Spleen (tissue), 13 donors: ENCODE measurements at places on chromosomes 4 and X.

DNA sequence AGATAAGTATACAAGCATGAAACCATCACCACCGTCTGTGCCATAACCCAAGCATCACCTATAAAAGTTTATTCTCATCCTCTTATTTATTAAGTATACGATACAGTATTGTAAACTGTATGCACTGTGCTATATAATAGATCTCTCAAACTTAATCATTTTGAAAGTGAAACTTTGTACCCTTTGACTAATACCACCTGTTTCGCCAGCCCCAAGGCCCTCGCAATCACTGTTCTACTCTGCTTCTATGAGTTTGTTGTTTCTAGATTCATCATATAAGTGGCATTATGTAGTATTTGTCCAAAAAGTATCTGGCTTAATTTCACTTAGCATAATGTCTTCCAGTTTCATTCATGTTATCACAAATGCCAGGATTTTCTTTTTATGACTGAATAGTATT lies 72.1 kb upstream of the DOCK11 start:
- no peaks in the 10 kb centered on the region for H3K4me1 ChIP-seq
- no peak overlapping the region for H3K4me3 ChIP-seq
- peaks cover 28% of the 10 kb centered on the region for H3K36me3 ChIP-seq
- H3K27ac ChIP-seq: no peak overlapping the region
- no peak for DNase-seq

DNA sequence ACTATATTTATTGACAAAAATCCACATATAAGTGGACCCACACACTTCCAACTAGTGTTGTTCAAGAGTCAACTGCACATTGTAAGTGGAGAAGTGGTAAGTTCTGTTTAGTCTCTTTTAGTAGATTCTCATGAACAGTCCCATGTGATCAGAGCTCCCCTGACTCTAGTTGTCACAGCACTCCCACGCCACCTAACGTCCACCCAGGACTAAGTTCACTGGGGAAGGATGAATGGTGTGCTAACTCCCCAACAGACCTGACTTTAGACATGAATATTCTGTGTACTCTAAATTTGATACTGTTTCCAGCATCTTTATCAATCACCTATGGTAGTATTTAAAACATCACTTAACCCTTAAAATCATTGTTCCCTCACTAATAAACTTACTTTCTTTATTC lies 59.8 kb downstream of the PACRGL start:
- H3K4me3 ChIP-seq: no peak overlapping the region
- DNase-seq: no peak
- no peaks in the 10 kb centered on the region for H3K36me3 ChIP-seq

- H3K4me1 ChIP-seq: no peaks in the 10 kb centered on the region
- no peak overlapping the region for H3K27ac ChIP-seq
- H3K27me3 ChIP-seq: no peaks in the 10 kb centered on the region
- H3K36me3 ChIP-seq: no peaks in the 10 kb centered on the region
Measured at GRCh38 chr4:65747386-65747785, 77.1 kb upstream of the EPHA5 start.

- DNase-seq: peak; percentile 72
- H3K27ac ChIP-seq: no peak overlapping the region
- H3K4me3 ChIP-seq: no peak overlapping the region
- no peaks in the 10 kb centered on the region for H3K36me3 ChIP-seq
- H3K27me3 ChIP-seq: no peaks in the 10 kb centered on the region
Measured at GRCh38 chr4:835148-836002, 9.4 kb upstream of the CPLX1 start.

DNA sequence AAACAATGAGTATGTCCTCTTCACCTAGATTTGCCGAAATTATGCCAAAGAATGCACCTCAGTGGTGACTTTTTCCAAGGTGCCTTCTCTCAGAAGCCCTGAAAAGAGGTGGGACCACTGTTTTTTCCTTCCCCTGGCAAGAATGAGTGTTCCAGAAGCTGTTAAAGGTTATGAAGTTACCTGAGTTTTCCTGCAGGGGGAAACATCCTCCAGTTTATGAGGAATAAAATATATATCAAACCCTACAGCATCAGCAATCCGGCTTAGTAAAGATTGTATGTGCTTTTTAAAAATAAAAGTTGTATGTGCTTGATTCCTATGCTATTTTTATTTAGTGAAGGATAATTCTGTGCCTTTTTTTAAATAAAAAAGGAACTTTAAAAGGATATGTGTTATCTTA lies 73.3 kb downstream of the RBM46 start:
- H3K27me3 ChIP-seq: no peaks in the 10 kb centered on the region
- H3K27ac ChIP-seq: no peak overlapping the region
- no peaks in the 10 kb centered on the region for H3K36me3 ChIP-seq
- H3K4me3 ChIP-seq: no peak overlapping the region

GRCh38 chr4:123488916-123489315 lies 92.3 kb downstream of the SPRY1 start:
- no peak overlapping the region for H3K27ac ChIP-seq
- no peaks in the 10 kb centered on the region for H3K36me3 ChIP-seq
- DNase-seq: no peak
- H3K27me3 ChIP-seq: no peaks in the 10 kb centered on the region
- no peaks in the 10 kb centered on the region for H3K4me1 ChIP-seq
- H3K4me3 ChIP-seq: no peak overlapping the region
